CD4-positive, alpha-beta T cell treated with Interleukin-2 at 100 ng/mL for 4 hours (primary cell): ENCODE measurements at places on chromosomes 5 and 9.

DNA sequence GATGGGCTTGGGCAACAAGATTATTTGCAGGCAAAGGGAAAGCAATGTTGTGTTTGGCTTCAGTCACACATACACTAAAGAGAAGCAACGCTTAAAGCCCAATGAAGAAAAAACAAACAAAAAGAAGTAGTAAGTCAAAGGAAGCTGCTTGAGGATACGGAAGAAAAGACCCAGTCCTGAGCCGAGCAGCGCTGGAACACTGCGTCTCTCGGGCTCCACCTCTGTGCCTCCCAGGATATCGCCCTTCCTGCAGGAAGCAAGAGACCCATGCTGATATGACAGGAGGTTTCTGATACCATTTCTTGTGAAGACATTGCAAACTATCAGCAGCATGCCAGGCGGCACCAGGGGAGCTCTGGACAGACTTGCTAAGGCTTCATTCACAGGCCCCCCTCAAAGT is 9.9 kb downstream of the GNAQ start:
- no peak for DNase-seq

GRCh38 chr5:142059304-142059940 is 46.6 kb upstream of the GNPDA1 start:
- DNase-seq: no peak

GRCh38 chr9:94839398-94839797 is 112.9 kb downstream of the AOPEP start:
- no peak for DNase-seq

GRCh38 chr5:61274511-61274911 is 57.5 kb upstream of the ZSWIM6 start:
- DNase-seq: no peak

GRCh38 chr9:124270504-124271335 is 13.0 kb downstream of the NEK6 start:
- DNase-seq: no peak

GRCh38 chr9:86326536-86326935 is 27.7 kb downstream of the TUT7 start:
- DNase-seq: no peak

DNA sequence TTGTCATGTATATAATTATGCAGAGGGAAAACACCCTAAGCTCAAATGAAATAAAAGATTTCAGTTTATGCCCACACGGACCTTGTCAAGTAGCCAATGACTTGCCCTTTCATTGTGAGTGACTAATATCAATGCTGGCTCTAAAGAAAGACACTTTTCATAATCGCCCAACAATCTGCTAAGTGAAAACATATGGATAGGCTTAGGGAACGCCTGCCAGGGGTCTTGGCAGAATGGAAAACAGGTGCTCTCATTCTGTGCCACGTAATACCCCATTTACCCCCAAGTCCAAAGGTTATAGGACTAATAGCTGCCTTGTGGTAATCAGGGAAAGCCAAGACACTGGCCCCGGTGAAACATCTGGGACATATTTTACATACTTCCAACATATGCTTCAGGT is 157.7 kb downstream of the SLF1 start:
- DNase-seq: no peak

GRCh38 chr5:138702166-138703077 is 50.8 kb upstream of the CTNNA1 start:
- DNase-seq: no peak

GRCh38 chr5:160488394-160489325 is 67.0 kb downstream of the PTTG1 start:
- DNase-seq: no peak

- DNase-seq: no peak
Observed at GRCh38 chr9:129885018-129885669, 49.9 kb downstream of the USP20 start.

DNA sequence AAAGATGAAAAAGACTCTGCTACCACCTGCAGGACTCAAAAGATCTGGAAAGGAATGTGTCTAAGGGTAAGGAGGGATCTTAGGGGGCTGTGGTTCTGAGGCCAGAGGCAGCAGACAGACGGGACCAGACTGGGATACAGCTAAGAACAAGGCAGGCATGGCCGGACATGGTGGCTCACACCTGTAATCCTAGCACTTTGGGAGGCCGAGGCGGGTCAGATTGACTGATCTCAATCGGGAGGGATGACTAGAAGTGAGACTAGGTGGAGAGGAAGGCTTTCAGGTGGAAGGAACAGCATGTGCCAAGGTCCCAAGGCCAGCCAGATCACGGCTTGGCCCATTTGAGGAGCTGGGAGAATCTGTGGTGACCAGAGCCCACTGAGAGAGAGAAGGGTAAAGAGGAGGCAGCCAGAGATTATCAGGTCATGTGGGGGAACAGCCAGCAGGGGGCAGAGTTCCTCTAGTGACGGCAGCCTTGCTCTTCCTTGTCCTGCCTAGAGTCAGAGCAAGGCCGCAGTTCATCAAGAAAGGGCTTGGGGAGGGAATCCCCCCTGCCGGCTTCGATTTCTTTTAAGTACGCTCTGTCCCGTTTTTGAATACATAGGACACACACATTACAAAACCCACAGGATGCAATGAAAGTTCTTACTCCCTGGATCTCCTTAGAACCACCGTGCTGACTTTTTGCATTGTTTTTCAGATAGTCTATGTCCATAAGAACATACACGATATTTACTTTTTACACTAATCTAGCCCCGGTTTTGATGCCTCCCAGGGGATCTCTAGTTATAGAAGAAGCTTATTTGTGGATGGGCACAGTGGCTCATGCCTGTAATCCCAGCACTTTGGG is 2.6 kb upstream of the OLFML2A start:
- DNase-seq: peak; percentile 84

- DNase-seq: no peak
Observed at GRCh38 chr5:139847091-139847490, 51.5 kb downstream of the PSD2 start.

- no peak for DNase-seq
Observed at GRCh38 chr9:29290516-29290915, 1717.2 kb upstream of the C9orf72 start.

DNA sequence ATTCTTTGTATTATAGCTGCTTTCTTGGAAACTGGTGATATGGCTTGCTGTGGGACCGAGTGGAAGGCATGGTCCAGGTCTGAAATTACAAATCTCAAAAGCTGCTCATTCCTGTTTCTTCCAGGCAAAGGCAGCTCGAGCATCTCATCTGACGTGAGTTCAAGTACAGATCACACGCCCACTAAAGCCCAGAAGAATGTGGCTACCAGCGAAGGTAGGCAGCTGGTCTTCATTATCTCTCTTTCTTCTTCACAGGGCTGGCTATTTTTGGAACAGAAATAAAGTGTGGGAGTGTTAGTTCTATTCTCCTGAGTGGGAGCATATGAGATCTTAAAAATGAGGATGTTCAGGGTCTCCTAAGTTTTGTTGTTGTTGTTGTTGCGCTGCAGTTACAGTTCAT is 115.9 kb downstream of the FBXL7 start:
- no peak for DNase-seq

- no peak for DNase-seq
Observed at GRCh38 chr5:43416803-43417394, 4.7 kb upstream of the CCL28 start.

- no peak for DNase-seq
Observed at GRCh38 chr5:15592728-15593127, 92.7 kb downstream of the FBXL7 start.

DNA sequence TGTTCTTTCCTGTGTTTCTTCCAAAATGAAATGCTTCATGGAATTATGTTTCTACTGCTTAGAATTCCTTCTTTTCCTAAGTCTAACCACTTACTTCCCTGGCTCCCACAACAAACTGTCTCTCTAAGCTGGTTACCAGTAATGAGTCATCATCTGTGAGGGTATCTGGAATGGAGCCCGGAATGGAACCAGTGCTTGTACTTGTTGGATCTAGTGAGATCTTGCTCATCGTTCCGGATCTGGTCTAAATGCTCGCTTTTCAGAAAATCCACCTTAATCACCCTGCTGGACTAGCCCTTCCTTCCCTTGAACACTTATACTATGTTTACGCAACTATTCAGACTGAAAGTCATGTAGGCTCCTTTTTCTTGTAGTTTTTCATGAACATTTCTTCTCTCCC is 184.8 kb downstream of the PBX3 start:
- no peak for DNase-seq

- no peak for DNase-seq
Observed at GRCh38 chr5:158463938-158464337, 605.0 kb upstream of the CLINT1 start.

DNA sequence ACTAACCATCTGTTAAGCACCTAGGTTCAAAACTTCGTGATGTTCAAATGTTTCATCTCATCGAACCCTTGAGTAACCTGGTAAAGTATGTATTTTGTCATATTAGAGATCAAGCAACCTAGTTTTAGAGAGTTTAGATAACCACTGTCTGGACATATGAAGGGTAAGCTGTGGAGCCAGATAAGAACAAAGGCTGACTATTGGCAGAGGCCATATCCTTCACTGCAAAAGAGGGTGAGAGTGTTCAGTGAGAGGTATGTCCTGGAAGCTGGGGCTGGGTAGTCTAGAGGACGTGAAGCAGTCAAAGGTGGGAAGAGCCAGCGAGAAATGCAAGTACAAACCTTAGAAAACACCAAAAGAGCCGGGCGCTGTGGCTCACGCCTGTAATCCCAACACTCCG is 573.1 kb upstream of the KLF4 start:
- no peak for DNase-seq

GRCh38 chr9:114930056-114930812 is at the start of gene TNFSF8:
TSS of gene TNFSF8 (minus strand) at chr9:114930591. CDS start at chr9:114930303, 288 bp downstream.
- peak; percentile 88 for DNase-seq

DNA sequence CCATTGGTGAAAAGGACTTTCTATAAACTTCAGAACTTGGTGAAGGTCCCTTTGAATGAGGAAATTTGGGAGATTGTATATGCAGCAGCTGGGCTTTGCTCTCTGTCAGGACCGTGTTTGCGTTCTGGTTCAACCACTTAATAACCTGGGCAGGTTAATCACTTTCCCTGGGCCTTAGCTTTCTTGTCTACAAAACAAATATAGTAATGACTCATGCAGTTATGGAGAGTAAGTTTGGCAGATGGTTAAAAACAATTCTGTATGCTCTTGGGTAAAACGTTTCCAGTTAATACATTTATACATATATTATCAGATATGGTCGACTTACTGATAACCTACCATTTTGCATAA is 197.0 kb downstream of the ARHGEF28 start:
- no peak for DNase-seq

- DNase-seq: no peak
Observed at GRCh38 chr5:72709341-72709740, 107.1 kb upstream of the TNPO1 start.

GRCh38 chr5:34034534-34035327 is 8.3 kb downstream of the C1QTNF3 start:
- DNase-seq: no peak

DNA sequence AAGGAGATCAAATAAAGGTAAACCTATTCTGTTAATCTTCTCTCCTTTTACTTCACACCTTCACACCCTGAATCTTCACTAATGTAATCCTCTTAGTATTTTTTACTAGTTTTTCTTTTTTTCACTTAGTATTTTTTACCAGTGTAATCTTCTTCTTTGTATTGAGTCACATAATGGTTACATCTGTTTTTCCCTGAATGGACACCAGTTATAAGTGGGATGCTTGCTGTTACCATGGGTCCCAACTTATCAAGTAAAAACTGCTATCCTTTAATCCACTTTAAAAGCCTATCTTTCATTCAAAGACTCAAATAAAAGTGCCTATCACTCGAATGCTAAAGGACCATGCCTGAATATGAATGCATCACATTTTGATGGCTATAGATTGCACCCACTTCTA is 15.1 kb downstream of the ZFAND5 start:
- no peak for DNase-seq

DNA sequence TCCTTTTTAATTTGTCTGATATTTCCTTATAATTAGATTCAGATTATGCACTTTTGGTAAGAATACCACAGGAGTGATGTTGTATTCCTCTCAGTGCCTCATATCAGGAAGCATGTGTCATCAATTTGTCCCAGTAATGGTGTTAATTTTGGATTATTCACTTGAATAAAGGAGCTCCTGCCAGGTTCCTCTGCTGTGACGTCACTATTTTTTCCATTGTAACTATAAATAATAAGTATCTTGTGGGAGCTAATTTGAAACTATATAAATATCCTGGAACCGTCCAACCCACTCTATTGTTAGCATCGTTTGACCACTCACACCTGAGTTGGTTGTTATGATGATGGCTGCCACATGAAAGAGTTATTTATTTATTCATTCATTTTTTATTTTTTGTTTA is 107.9 kb downstream of the INVS start:
- no peak for DNase-seq

GRCh38 chr5:1952444-1953099 is 69.8 kb upstream of the IRX4 start:
- DNase-seq: no peak

GRCh38 chr5:64214132-64214531 is 48.5 kb downstream of the RNF180 start:
- DNase-seq: no peak

GRCh38 chr5:156589946-156590216 is 260.2 kb upstream of the PPP1R2B start:
- no peak for DNase-seq

DNA sequence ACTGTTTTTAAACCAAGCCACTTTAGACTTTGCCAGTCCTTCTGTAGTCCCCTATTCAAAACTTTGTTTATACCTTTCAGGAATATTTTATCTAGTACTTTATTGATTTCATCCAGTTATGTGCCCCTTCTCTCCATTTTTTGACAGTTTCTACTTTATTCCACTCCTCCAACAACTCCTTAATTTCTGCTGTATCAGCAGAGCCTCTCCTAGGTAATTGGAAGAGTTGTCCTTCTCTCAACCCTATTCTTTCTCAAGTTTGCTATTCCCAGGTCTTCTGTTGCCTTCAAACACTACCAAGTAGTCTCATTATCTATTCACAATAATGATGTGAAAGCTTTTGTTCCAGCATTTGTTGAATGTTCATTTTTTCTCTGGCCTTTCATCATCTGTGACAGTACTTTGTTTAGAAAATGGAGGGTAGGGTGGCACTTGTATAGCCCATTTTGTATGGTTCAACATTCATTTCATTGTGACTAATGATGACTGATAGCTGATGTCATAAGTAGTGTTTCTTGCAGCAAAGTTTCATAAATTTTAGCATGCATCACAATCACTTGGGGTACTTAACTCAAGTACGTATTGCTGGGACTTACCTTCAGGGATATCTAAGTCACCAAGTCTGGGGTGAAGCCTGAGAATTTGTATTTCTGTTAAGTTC is 204.4 kb upstream of the DMRT1 start:
- DNase-seq: no peak

- DNase-seq: no peak
Observed at GRCh38 chr9:75111019-75111622, 22.8 kb downstream of the OSTF1 start.

DNA sequence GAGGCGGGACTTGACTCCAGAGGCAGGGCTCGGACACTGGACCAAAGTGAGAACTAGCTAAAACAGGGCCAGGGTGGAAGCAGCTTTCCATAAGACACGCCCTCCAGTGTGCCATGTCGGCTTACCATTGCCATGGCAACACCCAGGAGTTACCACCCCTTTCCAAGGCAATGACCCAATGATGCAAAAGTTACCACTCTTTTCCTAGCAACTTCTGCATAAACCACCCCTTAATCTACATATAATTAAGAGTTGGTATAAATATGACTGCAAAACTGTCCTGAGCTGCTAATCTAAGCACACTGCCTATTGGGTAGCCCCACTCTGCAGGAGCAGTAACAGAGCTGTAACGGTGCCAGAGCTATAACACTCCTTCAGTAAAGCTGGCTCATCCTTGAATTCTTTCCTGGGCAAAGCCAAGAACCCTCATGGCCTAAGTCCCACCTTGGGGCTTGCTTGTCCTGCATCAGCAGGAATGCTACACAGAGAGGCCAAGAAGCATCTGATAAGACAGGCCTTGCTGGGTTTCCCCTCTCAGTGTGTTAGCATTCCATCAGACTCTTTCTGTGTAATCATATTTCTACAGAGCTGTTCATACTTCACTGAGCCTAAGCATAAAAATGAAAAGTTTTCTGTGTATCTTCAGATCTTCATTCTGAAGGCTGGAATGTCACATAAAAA is 262.7 kb upstream of the KLF9 start:
- DNase-seq: no peak
